ENCODE measurements at places on chromosomes 12 and 14.

DNA sequence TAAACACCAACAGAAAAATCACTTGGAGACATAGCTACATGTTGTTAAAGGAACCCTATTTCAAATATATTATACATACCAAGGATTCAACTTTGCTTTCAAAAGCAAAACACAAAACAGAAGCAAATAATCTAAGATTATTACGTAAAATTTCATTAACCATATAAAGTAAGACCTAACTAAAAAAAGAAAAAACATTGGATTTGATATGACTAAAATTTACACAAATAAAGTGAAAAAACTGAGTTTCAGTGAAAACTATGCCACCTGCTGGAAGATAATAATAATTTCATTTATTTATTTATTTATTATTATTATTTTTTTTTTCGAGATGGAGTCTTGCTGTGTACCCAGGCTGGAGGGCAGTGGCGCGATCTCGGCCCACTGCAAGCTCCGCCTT is 45.2 kb downstream of the WDHD1 start:
- DNase-seq, result no peak

DNA sequence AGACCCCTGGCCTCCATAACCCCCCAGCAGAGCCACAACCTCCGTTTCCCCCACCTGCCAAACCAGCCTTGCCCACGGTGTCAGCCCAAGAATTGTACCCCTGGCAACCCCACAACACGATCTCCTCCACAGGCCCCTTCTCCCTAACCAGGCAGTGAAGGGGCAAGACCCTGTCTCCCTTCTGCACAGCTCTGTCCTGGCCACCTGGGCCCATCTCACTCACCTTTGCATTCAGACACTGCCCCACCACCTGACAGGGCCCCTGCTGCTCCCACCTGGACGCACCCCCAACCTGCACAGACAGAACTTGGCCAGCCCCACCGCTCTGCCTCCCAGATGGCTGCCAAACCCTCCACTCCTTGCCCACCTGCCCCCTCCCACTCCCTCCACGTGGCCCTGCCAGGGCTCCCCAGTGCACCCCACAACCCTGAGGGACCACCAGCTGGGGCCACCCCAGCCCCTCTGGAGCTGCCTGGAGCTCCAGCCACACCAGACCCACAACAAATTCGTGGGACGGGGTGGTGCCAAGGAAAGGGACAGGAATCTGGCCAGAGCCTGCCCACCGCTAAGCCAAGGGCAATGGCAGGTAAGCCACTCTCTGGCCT is 11.8 kb downstream of the AHNAK2 start:
- DNase-seq, result no peak

DNA sequence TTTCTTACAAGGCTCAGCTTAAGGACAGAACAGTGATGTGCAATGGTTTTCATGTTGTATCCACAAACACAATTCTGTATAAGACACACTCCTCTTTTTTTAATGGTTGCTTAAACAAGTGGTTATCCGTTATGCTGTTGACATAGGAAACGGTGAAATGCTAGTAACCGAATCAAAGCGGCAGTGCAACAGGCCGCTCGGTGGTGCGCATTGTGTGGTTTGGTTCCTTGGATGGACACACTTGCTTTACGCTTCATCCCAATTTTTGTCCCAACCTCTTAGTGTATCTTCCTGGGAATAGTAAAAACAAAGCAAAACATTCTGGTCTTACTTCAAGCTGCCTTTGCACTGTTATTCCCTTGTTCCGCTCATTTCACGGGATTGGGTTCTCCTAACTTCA is 650 bp upstream of the PTGER2 start:
- no peak for DNase-seq

DNA sequence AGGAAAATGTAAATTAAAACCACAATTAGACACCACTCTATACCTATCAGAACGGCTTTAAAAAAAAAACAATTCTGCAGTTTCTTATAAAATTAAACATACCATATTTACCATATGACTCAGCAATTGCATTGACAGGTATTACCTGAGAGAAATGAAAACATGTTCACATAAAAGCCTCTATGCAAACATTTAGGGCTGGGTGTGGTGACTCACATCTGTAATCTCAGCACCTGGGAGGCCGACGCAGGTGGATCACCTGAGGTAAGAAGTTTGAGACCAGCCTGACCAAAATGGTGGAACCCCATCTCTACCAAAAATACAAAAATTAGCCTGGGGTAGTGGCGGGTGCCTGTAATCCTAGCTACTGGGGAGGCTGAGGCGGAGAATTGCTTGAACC is 41.1 kb downstream of the SPTB start:
- DNase-seq, result no peak

DNA sequence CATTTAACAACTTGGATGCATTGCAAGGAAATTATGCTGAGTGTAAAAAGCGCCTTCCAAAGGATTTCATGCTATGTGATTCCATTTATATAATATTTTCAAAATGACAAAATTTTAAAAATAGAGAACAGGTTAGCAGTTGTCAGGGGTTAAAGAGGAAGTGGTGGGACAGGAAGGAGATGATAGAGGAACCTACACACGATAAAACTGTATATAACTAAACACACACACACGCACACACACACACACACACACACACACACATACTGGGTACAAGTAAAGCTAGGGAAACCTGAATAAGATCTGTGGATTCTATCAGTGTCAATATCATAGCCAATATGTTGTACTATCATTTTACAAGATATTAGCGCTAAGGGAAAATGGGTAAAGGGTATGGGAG is 17.2 kb downstream of the TTC9 start:
- DNase-seq, result no peak

GRCh38 chr12:12719496-12719895 is 2.3 kb downstream of the CDKN1B start:
- DNase-seq, result no peak

DNA sequence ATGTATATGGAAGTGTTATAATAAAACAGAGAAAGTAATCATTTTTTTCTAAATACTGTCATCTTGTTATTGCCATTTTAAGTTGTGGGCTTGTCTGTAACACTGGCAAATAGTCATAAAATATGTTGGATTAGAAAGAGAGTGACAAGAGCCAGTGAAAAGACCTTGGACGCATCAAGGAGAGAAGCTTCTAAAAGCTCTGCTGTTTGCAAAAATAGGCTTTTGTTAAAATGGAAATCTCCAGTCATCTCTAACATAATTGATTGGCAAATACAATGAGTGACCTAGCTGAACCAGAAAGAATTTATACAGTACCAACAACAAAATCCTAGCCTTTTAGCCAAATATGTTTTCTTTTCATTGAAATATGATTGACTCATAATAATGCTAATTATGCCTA is 245.8 kb upstream of the RMST start:
- DNase-seq, result no peak

Measured in endothelial cell (in vitro differentiated cells).